ENCODE measurements at places on chromosomes 2 and 18. TPM values are rescaled to one million over a fixed set of nuclear protein-coding genes. Genes with fewer than 3 reads are reported as not detected.

The GRB14 gene
- not detected for polyA plus RNA-seq

The TMEM247 gene
- polyA plus RNA-seq = not detected

The FAM237A gene
- polyA plus RNA-seq = not detected

The CCL20 gene
- polyA plus RNA-seq = 1.6 TPM

The UCN gene
- polyA plus RNA-seq = not detected

The HMSD gene
- polyA plus RNA-seq = not detected

The AGXT gene
- not detected for polyA plus RNA-seq

The MC2R gene
- polyA plus RNA-seq = not detected

The ZAP70 gene
- polyA plus RNA-seq = 149 TPM

GRCh38 chr2:180694445-180695421 lies 285.7 kb upstream of the UBE2E3 start:
- H3K27ac ChIP-seq = no peak overlapping the region
- H3K36me3 ChIP-seq = no peaks in the 10 kb centered on the region
- no peaks in the 10 kb centered on the region for H3K27me3 ChIP-seq
- DNase-seq = no peak

- H3K27ac ChIP-seq = no peak overlapping the region
- no peak overlapping the region for H3K4me3 ChIP-seq
- H3K4me1 ChIP-seq = no peaks in the 10 kb centered on the region
These were observed 437.9 kb upstream of the UBE2E3 start for GRCh38 chr2:180542511-180542910.

DNA sequence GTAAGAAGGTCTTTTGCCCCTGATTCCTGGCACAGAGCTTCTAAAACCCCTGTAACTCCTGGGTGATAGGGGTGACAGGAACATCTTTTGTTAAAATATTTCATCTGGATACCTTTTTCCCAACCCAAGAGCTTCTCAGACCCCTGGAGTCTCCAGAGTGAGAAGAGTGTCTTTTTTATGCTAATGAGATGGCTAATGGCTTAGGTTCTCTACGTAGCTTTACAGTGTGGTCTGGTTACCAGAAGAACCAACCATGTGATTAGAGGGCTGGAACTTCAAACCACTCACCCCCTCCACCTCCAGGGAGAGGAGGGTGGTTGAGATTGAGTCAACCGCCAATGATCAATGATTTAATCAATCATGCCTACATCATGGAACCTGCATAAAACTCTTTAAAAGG lies 16.2 kb upstream of the DCC start:
- no peaks in the 10 kb centered on the region for H3K4me1 ChIP-seq
- no peak for DNase-seq
- no peaks in the 10 kb centered on the region for H3K27me3 ChIP-seq

GRCh38 chr18:2316082-2316750 lies 255.1 kb downstream of the METTL4 start:
- no peaks in the 10 kb centered on the region for H3K4me1 ChIP-seq
- H3K4me3 ChIP-seq = no peak overlapping the region
- DNase-seq = no peak
- H3K27ac ChIP-seq = no peak overlapping the region
- no peaks in the 10 kb centered on the region for H3K36me3 ChIP-seq

DNA sequence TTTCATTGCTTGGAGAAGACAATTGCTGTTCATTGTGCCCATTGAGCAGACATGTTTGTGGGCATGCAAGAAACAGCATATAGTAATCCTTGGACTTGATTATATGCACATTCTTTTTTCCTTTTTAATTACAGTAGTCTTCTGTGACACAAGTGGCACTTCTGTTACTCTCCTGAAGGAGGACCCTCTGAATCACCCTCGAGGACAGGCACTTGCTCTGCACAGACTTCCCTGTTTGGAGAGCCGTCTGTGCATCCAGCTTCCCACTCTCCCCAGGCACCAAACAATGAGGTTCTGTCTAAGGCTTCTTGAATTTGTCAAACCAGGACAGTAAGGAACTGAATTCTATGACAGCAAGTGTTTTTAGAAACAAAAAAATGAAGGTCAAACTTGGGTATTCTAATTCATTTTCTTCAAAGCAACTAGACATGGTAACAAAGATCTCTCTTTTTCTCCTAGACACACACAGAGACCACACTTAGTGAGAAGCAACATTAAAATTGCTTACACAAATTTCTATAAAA lies 844.6 kb upstream of the ID2 start:
- H3K27ac ChIP-seq = no peak overlapping the region
- H3K27me3 ChIP-seq = no peaks in the 10 kb centered on the region
- no peak for DNase-seq
- no peaks in the 10 kb centered on the region for H3K36me3 ChIP-seq

DNA sequence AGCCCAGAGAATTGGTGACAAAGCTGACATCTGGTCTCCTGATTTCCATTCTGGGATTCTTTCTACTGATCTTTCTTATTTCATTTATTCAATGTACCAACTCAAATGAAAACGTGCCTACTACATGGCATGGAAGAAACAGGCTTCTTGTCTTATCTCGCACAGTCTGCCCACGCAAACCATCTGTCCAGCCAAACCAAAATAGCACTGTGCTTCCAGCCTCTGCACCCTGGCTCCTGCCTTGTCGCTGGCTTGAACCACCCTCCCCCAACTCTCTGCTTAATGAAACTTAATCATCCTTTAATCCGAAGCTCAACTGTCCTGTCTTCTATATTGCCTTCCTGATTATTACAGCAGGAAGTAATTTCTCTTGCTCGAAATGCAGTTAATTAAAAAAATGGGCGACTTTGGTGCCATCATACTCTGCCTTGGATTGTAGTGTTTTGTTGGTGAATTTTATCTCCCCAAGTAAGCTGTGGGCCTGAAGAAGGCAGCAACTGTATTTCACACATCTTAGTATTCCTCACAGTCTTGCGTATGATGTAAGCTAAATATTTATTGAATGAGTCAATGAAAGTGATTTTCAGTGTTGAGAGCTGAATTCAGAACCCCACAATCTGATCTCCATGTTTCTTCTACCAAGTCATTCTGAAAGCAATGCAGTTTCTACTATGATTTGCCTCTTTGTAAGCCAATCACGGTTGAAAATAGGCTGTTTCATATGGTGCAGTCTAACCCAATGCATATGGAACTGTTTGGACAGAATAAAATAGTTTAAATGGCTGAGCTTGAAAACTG lies 190.8 kb downstream of the TMEM247 start:
- no peak overlapping the region for H3K27ac ChIP-seq
- no peaks in the 10 kb centered on the region for H3K4me1 ChIP-seq
- no peak overlapping the region for H3K4me3 ChIP-seq
- no peaks in the 10 kb centered on the region for H3K36me3 ChIP-seq
- DNase-seq = no peak

- H3K4me1 ChIP-seq = no peaks in the 10 kb centered on the region
- DNase-seq = no peak
- H3K4me3 ChIP-seq = no peak overlapping the region
- H3K27ac ChIP-seq = no peak overlapping the region
- H3K36me3 ChIP-seq = no peaks in the 10 kb centered on the region
These were observed 80.9 kb downstream of the LYPD6B start for GRCh38 chr2:149119368-149119767.

DNA sequence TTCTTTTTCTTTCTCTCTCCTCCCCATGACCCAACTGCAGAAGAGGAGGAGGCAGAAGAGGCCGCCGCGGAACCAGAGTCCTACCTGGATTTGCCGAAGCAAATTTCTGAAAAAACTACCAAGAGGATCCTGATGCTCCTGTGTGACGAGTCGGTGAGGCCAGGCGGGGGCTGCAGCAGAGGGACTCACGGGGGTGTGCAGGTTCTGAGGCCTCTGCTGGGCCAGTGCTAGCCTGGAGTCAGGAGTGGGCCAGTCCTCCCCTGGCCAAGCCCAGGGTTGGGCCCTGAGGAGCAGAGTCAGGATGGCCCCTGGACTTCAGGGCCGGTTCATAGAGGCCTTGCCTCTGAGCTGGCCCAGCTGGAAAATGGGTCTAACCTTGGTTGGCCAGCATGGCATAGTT lies 29.3 kb downstream of the OTOF start:
- no peak overlapping the region for H3K4me3 ChIP-seq
- DNase-seq = no peak
- H3K36me3 ChIP-seq = no peaks in the 10 kb centered on the region
- no peak overlapping the region for H3K27ac ChIP-seq

GRCh38 chr2:69437751-69438154 lies 518 bp upstream of the NFU1 start:
- H3K4me1 ChIP-seq = peaks cover 32% of the 10 kb centered on the region
- no peaks in the 10 kb centered on the region for H3K36me3 ChIP-seq
- peak overlapping the region; percentile 82 for H3K4me3 ChIP-seq
- no peaks in the 10 kb centered on the region for H3K27me3 ChIP-seq
- peak overlapping the region; percentile 91 for H3K27ac ChIP-seq

DNA sequence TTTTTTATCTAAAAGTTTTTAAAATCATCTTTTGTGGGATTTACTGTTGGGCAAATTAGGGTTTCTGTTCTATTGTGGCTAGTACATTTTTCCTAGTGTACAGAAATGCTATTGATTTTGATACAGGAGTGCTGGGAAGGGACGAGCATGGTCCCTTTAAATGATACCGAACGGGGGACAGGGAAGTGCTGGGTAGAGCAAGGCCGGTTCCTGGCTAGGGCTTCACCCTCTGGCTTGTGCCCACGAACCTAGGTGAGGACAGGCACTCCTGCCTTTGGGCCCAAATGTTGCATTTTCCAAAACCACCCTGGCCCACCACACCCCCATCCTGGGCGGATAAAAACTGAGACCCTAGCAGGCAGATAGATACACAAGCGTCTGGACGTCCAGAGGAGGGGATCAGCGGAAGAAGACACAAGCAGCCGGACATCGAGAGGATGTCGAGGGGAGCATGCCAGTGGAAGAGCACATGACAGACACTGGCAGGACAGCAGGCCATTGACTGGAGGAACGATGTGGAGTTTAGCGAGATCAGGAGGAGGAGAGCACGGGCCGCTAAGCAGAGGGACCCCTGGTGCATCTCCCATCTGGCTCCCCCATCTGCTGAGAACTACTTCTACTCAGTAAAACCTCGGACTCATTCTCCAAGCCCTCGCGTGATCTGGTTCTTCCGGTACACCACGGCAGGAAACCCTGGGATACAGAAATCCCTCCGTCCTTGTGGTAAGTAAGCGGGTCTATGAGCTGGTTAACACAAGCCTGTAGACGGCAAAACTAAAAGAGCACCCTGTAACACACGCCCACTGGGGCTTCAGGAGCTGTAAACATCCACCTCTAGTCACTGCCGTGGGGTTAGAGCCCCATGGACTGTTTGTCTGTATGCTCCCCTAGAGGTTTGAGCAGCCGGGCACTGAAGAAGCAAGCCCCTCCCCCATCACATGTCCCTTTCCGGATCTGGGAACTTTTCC lies 13.5 kb upstream of the CALCRL start:
- no peak overlapping the region for H3K27ac ChIP-seq
- H3K36me3 ChIP-seq = no peaks in the 10 kb centered on the region
- H3K4me1 ChIP-seq = no peaks in the 10 kb centered on the region
- no peaks in the 10 kb centered on the region for H3K27me3 ChIP-seq
- no peak overlapping the region for H3K4me3 ChIP-seq
- DNase-seq = no peak

DNA sequence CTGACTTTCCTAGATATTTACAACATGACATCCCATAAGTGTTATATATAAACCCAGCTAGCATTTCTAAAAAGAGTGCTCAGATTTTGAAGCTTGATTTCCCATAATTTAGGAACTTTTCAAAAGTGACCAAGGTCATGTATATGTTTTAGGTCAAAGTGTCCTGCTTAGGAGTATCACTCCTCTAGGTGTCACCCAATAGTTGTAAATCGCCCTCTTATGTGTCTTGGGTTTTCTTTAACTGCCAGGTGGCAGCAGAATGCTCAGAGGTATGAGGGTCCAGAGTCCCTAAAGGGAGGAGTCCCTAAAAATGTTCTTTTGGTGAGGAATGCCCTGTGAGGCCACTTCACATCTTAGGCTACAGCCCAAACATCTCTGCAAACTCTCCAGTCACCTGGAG lies 358.3 kb downstream of the CELF4 start:
- no peak for DNase-seq
- no peak overlapping the region for H3K4me3 ChIP-seq
- no peaks in the 10 kb centered on the region for H3K4me1 ChIP-seq
- no peak overlapping the region for H3K27ac ChIP-seq
- H3K27me3 ChIP-seq = no peaks in the 10 kb centered on the region
- no peaks in the 10 kb centered on the region for H3K36me3 ChIP-seq

DNA sequence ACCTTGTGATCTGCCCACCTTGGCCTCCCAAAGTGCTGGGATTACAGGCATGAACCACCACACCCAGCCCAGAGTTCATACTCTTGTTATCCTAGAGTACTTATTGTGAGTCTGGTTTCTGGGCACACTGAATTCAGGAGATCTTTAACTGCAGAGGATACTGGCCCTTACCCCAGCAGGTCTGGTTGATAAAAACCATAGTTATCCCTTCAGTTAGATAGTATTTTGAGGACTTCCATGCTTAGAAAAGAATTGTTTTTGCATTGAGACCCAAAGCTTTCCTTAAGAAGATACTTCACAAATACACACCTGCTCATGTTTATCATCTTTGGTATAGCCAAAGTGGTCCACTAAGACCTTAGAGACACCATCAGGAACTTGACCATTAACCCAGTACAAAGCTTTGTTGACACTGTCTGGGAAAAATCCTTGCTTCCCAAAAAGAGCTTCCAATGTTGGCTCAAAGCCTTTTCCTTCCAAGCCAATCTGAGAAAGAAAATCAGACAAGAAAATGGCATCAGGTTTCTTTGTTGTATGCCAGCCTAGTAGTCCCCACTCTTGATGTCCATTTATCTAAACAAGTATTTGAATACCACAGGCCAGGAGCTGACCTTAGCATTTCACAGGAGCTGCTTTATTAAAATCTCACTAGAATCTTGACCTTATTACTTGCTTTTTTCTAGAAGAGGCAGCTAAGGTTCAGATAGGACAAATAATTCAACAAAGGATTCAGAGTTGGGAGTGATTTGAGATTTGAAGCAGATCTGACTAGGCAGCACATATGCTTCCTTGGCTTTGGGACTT lies 17.2 kb downstream of the APOB start:
- no peaks in the 10 kb centered on the region for H3K36me3 ChIP-seq
- no peaks in the 10 kb centered on the region for H3K27me3 ChIP-seq
- no peaks in the 10 kb centered on the region for H3K4me1 ChIP-seq
- no peak overlapping the region for H3K27ac ChIP-seq
- no peak overlapping the region for H3K4me3 ChIP-seq
- DNase-seq = no peak

GRCh38 chr2:134536296-134536695 lies 182.5 kb downstream of the TMEM163 start:
- no peak for DNase-seq
- H3K4me1 ChIP-seq = no peaks in the 10 kb centered on the region
- no peaks in the 10 kb centered on the region for H3K27me3 ChIP-seq
- no peak overlapping the region for H3K4me3 ChIP-seq

- no peak overlapping the region for H3K4me3 ChIP-seq
- no peaks in the 10 kb centered on the region for H3K27me3 ChIP-seq
- no peaks in the 10 kb centered on the region for H3K4me1 ChIP-seq
- DNase-seq = no peak
- H3K27ac ChIP-seq = no peak overlapping the region
These were observed 147.9 kb downstream of the GREB1L start for GRCh38 chr18:21389903-21390302.

- H3K4me1 ChIP-seq = peaks cover 3% of the 10 kb centered on the region
- DNase-seq = no peak
- no peak overlapping the region for H3K27ac ChIP-seq
- no peak overlapping the region for H3K4me3 ChIP-seq
These were observed 35.6 kb downstream of the EPAS1 start for GRCh38 chr2:46332686-46333281.

- peaks cover 11% of the 10 kb centered on the region for H3K4me1 ChIP-seq
- H3K4me3 ChIP-seq = no peak overlapping the region
These were observed 14.5 kb downstream of the GPC1 start for GRCh38 chr2:240449764-240450531.

Measured in CD4-positive, alpha-beta memory T cell (primary cell).